ENCODE measurements at places on chromosomes 7 and 10. TPM values are rescaled to one million over a fixed set of nuclear protein-coding genes. Genes with fewer than 3 reads are reported as not detected.

DMBT1 gene
- total RNA-seq = not detected

FRMD4A gene
- total RNA-seq = 0.69 TPM

FKBP6 gene
- not detected for total RNA-seq

GRM8 gene
- not detected for total RNA-seq
